ENCODE measurements at places on chromosomes 16 and 17. TPM values are rescaled to one million over a fixed set of nuclear protein-coding genes. Genes with fewer than 3 reads are reported as not detected.
A peak's percentile ranks its signal among the peaks of the same experiment; 100 is the strongest.

DNA sequence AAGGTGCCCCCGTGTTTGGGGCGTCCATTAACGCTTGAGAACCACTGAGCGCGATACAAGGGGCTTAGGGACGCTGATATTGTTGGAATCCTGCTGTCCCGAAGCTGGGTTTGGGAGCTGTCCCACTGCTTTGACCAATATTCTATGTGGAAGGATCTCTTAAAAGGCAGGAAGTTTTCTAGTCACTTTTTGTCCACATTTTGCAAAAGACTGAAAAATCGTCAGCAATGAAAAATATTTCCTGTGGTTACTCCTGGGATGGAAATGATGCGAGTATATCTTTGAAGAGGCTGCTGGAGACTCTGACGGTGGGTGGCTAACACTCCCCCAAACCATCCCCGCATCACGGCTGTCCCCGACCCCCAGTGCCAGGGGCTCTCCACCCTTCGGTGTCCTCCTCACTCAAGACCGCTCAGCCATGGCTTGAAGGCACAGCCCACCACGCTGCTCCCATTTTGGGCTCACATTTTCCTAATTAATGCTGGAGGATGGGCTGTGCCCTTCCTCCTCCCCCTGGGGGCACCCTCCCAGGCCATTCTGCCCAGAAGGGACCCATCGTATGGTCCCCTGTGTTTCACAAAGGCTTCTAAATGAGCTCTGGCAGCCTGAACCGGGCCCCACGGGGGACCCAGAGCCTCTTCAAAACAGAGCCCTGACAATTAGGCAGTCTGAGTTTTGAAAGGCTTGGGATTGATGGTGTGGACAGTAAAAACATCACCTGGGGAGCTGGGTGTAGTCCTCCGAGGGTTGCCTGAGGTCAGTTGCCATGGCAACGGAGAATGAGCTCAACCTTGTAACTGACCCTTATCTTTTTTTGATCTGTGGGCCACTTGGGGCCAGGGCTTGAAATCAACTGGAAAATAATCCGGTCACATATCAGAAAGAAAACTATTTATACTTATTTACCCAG, 158.6 kb downstream of the C16orf78 start:
- DNase-seq: no peak

- DNase-seq: no peak
Measured at GRCh38 chr17:66760324-66760723, 74.6 kb upstream of the CACNG5 start.

GRCh38 chr17:68719431-68719830, 118.3 kb upstream of the FAM20A start:
- DNase-seq: peak; percentile 87

DNA sequence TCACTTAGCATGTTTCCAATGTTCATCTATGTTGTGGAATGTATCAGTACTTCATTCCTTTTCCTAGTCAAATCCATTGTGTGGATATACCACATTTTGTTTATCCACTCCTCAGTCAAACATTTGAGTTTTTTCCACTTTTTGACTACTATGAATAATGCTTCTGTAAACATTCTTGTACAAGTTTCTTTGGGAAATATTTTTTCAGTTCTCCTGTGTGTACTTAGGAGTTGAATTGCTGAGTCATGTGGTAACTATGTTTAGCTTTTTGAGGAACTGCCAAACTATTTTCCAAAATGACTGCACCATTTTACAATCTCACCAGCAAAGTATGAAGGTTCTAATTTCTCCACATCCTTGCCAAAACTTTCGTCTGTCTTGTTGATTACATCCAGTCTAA, 223.7 kb upstream of the AXIN2 start:
- DNase-seq: peak; percentile 91

- DNase-seq: no peak
Measured at GRCh38 chr16:56886296-56886695, 21.3 kb downstream of the SLC12A3 start.

DNA sequence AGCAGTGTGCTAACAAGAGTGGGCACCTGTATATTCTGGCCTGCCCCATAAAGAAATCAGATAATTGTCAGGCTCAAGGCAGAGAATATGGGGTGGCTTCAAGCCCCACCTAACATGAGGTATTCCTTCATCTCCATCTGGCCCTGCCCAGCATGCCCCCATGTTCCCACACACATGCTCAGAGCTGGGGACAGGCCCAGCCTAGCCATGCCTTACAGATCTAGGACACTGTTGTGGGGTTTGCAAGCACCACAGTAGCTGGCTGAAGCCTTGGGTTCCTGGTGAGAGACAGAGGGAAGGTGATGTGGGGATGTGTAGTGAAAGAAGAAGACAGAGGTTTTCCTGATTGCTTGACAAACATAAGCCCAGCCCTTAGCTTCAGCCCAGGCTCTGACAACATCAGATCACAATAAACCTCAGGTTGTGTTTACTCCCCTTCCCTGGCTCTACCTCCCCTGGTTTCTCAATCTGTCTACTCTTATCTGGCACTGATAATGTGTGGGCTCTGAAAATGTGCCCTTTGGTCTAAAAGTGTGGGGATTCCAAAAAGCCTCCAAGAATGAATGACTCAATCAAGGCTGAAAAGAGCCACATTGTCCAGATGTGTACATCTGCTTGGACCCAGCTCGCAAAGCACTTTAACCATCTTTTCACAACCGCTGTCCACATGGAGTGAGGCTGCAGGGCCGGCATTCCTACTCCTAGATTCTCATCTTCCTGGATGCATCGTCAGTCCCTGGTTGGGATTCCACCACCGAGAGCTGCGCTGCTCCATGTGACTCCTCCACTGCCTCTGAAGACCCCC, 34.4 kb downstream of the CDRT4 start:
- DNase-seq: peak; percentile 56

DNA sequence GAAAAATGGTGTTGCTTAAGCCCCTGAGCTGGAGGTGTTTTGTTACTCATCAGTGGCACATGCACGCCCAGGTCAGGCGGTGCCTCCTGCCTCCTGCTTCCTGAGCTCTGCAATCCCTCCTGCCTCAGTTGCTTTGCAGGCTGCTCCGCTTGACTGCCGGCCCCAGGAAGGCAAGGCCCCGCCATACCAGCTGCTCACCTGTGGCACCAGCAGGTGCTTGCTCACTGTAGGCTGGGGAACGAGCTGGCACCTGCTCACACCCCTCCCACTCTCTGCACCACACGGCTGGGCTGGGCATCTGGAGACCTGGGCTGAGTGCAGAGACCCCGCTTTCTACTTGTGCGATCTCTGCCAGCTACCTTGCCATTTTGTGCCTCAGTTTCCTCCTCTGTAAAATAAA, 200.2 kb downstream of the RBFOX3 start:
- no peak for DNase-seq

- no peak for DNase-seq
Measured at GRCh38 chr17:29263916-29264315, 17.3 kb downstream of the CRYBA1 start.

DNA sequence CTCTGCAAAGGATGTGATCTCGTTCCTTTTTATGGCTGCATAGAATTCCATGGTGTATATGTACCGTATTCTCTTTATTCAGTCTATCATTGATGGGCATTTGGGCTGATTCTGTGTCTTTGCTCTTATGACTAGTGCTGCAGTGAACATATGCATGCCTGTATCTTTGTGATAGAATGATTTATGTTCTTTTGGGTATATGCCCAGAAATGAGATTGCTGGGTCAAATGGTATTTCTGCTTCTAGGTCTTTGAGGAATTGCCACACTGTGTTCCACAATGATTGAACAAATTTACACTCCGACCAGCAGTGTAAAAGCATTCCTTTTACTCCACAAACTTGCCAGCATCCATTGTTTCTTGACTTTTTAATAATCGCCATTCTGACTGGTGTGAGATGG, 60.2 kb upstream of the ADORA2B start:
- no peak for DNase-seq

Gene CLEC18C
- polyA plus RNA-seq: not detected

Gene DPEP1
- not detected for polyA plus RNA-seq

Gene HSF4
- 1.8 TPM for polyA plus RNA-seq

Gene TCAP
- not detected for polyA plus RNA-seq

Data from GM23248 (cell line).